ENCODE measurements at places on chromosomes 4 and X.

- DNase-seq, result no peak
These were observed 105.3 kb downstream of the CPZ start for GRCh38 chr4:8697826-8698225.

- no peak for DNase-seq
These were observed 1.8 kb upstream of the PPEF2 start for GRCh38 chr4:75904076-75904475.

DNA sequence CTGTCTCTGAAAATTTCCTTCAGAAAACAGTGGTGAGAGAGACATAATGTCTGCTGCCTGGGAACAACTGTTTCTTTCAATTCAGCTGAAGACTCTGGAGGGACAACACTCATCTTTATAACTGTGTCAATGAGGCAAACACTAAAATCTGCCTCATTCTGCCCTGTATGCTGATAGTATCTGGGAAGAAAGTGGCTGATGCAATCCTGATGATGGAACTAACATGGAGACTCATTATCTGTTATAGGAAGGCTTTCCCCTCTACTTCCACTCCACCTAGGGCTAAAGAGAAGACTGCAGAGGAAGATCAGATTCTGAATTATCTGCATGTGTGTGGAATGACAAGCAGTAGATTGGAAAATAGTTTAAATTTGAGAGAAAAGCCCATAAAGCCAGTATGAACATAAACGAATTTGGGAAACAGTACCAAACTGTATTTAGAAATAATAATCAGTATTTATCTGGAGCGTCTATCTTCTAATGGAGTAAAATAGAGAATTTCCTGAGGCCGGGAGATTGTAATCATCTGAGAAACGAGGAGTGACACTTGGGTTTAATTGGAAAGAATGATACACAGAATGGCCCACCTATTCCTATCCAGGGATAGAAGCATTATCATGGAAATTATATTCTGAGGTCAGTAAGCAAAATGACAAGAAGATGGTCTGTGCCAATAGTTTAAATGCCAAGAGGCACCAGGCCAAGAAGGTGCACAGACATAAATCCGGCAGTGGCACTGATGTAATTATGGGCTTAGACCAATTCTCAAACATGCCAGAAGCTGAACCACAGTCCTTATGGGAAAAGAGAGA, 85.4 kb downstream of the SHISA3 start:
- no peak for DNase-seq

- DNase-seq, result no peak
These were observed 85.7 kb downstream of the ZIC3 start for GRCh38 chrX:137651647-137652046.

Data from activated CD4-positive, alpha-beta T cell treated with anti-CD3 and anti-CD28 coated beads for 48 hours (primary cell).